ENCODE measurements at places on chromosomes 4 and X. TPM values are rescaled to one million over a fixed set of nuclear protein-coding genes. Genes with fewer than 3 reads are reported as not detected.

Gene FGFBP2
- total RNA-seq: 25.0 TPM

Gene SMIM10
- 0.58 TPM for total RNA-seq

Gene MAGEA6
- not detected for total RNA-seq

Gene TRIM2
- total RNA-seq: 0.62 TPM

Gene PDE6B
- total RNA-seq: 16.6 TPM

DNA sequence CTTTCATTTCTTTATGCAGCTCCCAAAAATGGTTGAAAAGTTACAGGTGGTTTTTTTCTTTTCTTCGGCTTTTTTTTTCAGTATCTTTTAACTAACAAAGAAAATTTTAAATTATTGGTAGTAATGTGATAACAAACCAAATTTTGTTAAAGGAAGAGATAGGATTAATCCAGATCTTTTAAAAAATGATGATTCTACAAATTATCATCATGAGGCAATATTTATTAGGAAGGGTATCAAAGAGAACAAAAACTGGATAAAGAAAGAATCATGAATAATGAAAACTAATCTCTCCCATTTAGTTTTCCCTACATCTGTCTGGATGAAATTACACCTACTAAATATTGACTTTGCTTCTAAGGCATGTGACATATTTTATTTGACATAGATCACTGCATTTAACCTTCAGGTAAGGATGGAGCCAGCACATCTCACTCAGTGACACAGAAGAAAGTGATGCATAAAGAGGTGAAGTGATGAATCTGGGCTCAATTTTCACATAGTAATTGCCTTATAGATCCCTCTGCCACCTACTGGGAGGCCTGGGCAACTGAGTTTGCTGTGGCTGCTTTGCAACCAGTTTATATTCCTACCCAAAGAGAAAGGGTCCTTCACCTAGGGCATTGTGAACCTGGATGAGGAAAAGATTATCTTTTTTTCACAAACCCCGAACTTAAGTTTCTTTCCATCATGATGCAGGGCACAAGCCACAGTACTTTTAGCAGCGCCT, 155.6 kb downstream of the HNRNPD start:
- DNase-seq: no peak
- H3K27ac ChIP-seq: no peak overlapping the region
- peaks cover 14% of the 10 kb centered on the region for H3K4me1 ChIP-seq
- H3K27me3 ChIP-seq: no peaks in the 10 kb centered on the region
- H3K4me3 ChIP-seq: no peak overlapping the region
- H3K36me3 ChIP-seq: no peaks in the 10 kb centered on the region

DNA sequence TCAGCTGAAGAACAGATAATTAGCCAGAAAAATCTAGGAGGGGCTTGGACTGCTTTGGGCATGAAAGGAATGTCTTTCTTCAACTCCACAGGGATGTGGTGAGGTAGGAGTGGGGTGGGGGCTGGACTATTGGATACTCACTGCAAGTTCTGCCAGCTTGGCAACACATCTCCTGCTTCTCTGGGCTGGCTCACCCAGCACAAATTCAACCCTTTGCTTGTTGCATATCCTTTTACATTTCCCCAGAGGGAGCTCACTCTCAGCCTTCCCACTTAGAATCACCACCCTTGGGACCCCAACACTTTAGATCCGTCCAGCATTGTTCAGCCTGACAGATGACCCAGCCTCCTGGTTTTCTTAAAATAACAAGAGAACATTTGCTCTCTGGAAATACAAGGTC, 120.6 kb downstream of the KDR start:
- H3K4me3 ChIP-seq: no peak overlapping the region
- no peak for DNase-seq
- H3K27me3 ChIP-seq: peaks cover 5% of the 10 kb centered on the region
- no peaks in the 10 kb centered on the region for H3K4me1 ChIP-seq
- no peaks in the 10 kb centered on the region for H3K36me3 ChIP-seq

GRCh38 chr4:184261246-184261645, 43.6 kb upstream of the ENPP6 start:
- H3K4me3 ChIP-seq: no peak overlapping the region
- peaks cover 24% of the 10 kb centered on the region for H3K4me1 ChIP-seq
- DNase-seq: no peak
- H3K27me3 ChIP-seq: peaks cover 7% of the 10 kb centered on the region
- no peak overlapping the region for H3K27ac ChIP-seq
- no peaks in the 10 kb centered on the region for H3K36me3 ChIP-seq

DNA sequence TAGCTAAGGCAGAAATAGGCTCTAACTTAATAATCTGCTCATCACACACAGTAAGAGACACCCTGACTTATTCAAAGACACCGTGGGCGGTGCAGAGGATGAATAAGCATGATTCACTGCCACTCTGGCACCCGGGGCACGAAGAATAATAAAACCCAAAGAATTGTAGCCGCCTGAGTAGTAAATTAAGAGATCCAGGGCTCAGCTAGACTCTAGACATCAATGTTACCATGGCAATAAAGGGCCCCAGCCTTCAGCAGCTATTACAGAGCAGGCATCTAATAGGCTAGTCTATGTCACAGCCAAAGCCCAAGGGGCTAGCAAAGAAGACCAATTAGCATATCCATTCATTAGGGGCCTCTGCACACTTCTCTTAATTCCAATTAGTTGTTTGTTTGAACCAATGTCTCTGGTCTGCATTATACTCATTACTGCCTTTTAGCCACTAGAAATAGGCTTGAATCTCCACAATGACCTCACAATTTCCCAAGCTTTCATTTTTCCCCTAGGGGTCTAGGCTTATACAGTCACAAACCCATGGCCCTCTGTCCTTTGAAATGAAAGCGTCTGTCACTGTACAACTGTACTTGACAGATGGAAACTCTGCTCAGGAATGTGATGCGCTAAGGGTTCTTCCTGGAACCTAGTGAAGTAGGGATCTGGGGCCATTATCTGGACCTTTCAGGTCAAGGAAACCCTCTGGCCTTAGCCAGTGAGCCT, 3.0 kb upstream of the ATP1B4 start:
- no peak overlapping the region for H3K27ac ChIP-seq
- no peaks in the 10 kb centered on the region for H3K27me3 ChIP-seq
- DNase-seq: no peak
- H3K4me3 ChIP-seq: no peak overlapping the region

- no peaks in the 10 kb centered on the region for H3K4me1 ChIP-seq
- no peak within 1 kb of the TSS for H3K27ac ChIP-seq
- H3K27me3 ChIP-seq: no peaks in the 10 kb centered on the region
- H3K4me3 ChIP-seq: peak within 1 kb of the TSS; percentile 5
- H3K36me3 ChIP-seq: no peaks in the 10 kb centered on the region
- DNase-seq: no peak
These were observed at the start of gene PABPC5 for GRCh38 chrX:91434351-91435168. Gene PABPC5 (plus strand): TSS chrX:91434839. CDS start chrX:91435578, 739 bp downstream.

DNA sequence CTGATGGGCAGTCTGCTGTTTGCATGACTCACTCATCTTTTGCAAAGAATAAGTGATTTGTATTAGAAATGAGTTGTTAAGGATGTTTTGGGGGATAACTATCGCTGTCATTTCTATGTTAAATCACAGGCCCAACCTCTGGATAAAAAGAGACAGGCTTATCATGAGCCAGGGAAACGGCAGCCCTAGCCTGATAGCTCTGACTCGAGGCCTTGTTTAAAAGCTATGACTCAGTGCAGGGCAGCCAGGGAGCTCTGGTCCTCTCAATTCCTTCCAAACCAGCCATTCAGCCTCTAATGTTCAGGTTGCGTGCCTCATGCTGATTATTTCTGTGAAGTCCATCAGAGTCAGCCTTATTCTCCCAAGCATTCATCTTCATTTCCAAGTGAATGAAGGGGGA, 305.9 kb upstream of the HAND2 start:
- no peak overlapping the region for H3K27ac ChIP-seq
- no peak overlapping the region for H3K4me3 ChIP-seq
- H3K4me1 ChIP-seq: no peaks in the 10 kb centered on the region
- H3K27me3 ChIP-seq: no peaks in the 10 kb centered on the region

DNA sequence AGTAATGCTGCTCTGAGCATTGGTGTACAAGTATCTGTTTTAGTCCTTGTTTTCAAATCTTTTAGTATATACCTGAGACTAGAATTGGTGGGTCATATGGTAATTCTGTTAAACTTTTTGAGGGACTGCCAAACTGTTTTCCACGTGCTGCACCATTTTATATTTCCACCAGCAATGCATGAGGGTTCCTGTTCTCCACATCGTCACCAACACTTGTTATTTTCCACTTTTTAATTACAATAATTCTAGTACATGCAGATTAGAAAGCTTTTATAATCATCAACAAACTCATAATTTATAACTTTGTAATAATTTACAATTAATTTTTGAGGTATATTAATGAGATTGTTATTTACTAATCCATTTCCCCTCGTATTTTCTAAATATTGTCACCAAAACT, 79.4 kb downstream of the CEP135 start:
- no peak overlapping the region for H3K27ac ChIP-seq
- no peak overlapping the region for H3K4me3 ChIP-seq
- peaks cover 37% of the 10 kb centered on the region for H3K36me3 ChIP-seq
- no peak for DNase-seq
- peaks cover 8% of the 10 kb centered on the region for H3K4me1 ChIP-seq

- no peaks in the 10 kb centered on the region for H3K27me3 ChIP-seq
- no peaks in the 10 kb centered on the region for H3K36me3 ChIP-seq
- no peaks in the 10 kb centered on the region for H3K4me1 ChIP-seq
- H3K4me3 ChIP-seq: no peak overlapping the region
- H3K27ac ChIP-seq: no peak overlapping the region
- no peak for DNase-seq
These were observed 31.0 kb downstream of the ADAMTS3 start for GRCh38 chr4:72538006-72538405.

GRCh38 chrX:1833656-1834360, 218.9 kb downstream of the ASMT start:
- H3K4me1 ChIP-seq: no peaks in the 10 kb centered on the region
- DNase-seq: no peak
- no peak overlapping the region for H3K27ac ChIP-seq
- H3K4me3 ChIP-seq: no peak overlapping the region

- H3K4me3 ChIP-seq: no peak overlapping the region
- no peak overlapping the region for H3K27ac ChIP-seq
- peaks cover 38% of the 10 kb centered on the region for H3K36me3 ChIP-seq
- DNase-seq: no peak
These were observed 283.5 kb downstream of the CAMK2D start for GRCh38 chr4:113478032-113478431.

GRCh38 chr4:20159516-20159915, 92.2 kb upstream of the SLIT2 start:
- H3K4me3 ChIP-seq: no peak overlapping the region
- H3K27ac ChIP-seq: no peak overlapping the region
- H3K36me3 ChIP-seq: no peaks in the 10 kb centered on the region
- DNase-seq: no peak
- H3K4me1 ChIP-seq: no peaks in the 10 kb centered on the region

DNA sequence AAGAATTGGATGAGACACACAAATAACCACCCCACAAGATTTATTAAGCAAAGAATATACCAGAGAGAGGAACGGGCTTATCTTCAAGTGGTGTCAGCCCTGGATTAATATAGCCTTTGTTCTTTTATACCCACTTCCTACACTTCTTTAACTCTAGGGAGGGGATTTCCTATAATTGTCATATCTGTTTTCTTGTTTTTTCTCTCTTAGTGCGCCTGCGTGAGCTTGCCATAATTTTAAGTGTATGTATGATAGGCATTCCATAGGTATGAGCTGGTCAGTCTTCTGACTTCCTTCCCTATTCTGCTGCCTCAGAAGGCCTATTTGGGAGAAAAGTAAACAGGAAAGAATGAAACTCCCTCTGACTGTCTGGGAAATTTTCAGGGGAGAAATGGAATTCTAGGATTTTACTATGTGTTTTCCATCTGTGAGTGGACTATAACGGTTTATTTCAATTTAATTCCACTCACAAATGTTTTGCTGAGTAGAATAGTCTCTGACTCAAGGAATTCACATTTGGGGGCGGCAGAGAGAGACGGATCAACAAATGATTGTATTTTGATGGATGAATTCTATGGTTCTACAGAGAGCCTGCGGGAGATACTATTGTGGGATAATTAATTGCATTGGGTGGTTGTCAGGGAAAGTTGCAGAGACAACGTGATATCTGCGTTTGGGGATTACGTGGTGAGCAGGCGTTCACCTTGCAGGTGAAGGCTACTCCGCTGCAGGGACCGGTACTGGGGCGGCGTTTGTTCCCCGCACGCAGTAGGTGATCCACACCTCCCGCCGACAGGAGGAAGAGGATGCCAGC, 626 bp upstream of the CEP135 start:
- H3K27me3 ChIP-seq: no peaks in the 10 kb centered on the region
- DNase-seq: no peak
- H3K27ac ChIP-seq: peak overlapping the region; percentile 82
- peaks cover 4% of the 10 kb centered on the region for H3K36me3 ChIP-seq

DNA sequence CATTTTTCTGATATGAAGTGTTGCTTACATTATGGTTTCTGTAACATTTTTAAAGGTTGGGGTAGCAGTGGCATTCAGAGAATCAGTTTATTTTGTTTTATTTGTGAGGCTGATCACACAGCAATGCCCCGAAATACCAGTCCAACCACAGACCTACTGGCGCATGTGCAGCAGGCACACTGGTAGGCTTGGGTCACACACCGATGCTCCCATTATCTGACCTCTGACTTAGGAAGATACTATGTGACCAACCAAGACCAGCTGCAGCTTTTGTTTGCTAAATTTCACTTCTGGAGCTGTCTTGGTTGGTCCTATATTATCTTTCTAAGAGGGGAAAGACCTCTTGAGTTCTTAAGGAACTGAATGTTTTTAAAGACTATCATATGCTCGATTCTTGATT, 18.7 kb downstream of the PGM2 start:
- H3K27me3 ChIP-seq: no peaks in the 10 kb centered on the region
- no peak overlapping the region for H3K4me3 ChIP-seq
- no peak for DNase-seq
- no peak overlapping the region for H3K27ac ChIP-seq
- peaks cover 20% of the 10 kb centered on the region for H3K36me3 ChIP-seq
- H3K4me1 ChIP-seq: peaks cover 3% of the 10 kb centered on the region
